MG63 (cell line): ENCODE measurements at places on chromosomes 2 and 18.

DNA sequence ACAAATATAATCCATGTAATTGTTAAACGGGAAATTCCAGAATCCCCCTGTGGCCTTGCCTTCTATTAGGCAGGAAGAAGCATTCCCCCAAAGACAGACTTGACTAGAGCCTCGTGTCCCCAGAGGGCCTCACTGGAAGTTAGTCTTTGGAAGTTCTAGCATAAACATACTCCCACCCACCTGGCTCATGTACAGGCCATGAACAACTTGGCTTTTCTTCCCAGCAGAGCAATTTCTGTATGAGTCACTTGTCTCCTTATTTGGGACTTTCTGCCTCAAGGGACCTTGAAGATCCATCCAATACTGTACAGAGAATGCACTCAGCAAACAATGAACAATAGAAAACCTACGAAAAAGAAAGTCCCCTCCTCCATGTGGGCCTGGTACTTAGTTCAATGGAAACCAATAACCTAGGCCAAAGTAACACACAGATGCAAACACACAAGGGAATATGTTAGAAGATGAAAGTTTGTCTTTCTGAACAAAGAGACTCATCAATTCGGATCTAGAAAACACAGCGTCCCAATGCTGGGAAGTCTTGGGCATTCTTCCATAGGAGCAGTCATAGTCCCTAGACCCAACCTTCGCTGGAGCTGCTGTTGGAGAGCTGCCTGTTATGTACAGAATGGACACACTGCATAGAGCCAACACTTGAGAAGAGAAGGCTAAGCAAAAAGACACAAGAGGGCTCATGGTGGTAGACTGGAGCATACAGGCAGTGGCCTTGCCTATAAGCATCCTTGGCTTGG, 303.5 kb downstream of the HRH4 start:
- DNase-seq: peak; percentile 78

GRCh38 chr2:14737201-14737600, 104.7 kb downstream of the LRATD1 start:
- no peak for DNase-seq

GRCh38 chr2:129882476-129882875, 97.0 kb upstream of the RAB6C start:
- DNase-seq: no peak

- no peak for DNase-seq
These were observed 43.8 kb upstream of the FN1 start for GRCh38 chr2:215479536-215480240.

GRCh38 chr18:62420151-62420512, 95.0 kb downstream of the TNFRSF11A start:
- DNase-seq: peak; percentile 12

DNA sequence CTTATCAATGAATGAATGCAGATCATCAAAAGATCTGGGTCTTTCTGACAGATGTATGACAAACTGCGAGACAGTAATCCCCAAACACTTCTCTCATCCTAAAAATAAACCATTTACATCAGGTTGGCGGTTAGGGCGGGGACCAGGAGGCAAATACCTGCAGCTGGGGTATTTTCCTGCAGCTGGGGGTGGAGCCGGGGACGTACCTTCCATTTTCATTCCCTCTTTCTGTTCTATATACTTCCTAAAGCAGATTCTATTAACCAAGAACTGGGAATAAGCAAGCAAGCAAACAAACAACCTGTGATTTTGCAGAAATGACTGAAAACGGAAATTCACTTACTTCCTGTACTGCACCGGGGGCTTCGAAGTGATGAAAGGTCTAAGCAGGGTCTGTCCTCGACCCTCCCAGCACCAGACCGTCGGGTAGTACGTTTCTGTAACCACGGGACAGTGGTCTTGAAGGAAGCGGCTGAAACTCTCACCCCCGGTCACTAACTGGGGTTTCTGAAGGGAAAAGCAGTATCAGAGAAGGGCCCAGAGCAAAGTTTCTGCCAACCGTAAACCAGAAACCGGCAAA, 1.2 kb downstream of the ABHD3 start:
- DNase-seq: no peak

DNA sequence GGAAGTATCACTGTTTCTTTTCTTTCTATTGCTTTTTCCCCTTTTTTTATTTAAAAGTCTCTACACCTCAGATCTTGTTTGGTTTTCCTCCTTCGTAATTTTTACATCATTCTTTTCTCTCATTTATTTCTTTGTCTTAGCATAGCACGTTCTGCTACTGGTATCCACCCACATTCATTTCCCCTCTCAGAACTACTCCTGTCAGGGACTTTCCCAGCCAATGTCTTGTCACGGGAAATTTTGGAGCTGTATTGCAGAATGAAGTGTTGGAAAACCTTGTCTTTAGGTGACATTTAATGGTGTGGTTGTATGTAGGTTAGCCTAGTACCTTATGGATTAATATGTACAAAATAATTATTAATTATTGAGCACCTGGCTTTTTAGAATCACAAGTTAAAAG, 34.0 kb downstream of the TTLL4 start:
- DNase-seq: no peak

GRCh38 chr2:178286636-178287035, 92.3 kb downstream of the OSBPL6 start:
- no peak for DNase-seq

DNA sequence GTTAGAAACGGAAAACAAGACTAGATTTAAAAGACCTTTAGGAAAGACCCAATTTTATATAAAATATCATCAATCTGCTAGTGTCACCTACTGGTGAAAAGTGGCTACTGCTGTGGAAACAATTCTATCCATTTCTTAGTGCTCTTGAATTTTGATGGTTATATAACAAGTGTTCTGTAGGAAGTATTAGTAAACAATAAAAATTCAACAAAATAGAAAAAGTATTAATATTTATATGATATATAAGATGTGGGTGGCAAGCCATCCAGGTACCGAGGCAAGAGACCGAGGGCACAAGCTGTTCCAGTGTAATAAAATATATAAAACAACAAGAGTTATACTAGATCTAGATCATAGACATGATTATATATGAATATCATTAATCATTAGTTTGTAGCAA, 6.2 kb upstream of the TMEM87B start:
- no peak for DNase-seq

DNA sequence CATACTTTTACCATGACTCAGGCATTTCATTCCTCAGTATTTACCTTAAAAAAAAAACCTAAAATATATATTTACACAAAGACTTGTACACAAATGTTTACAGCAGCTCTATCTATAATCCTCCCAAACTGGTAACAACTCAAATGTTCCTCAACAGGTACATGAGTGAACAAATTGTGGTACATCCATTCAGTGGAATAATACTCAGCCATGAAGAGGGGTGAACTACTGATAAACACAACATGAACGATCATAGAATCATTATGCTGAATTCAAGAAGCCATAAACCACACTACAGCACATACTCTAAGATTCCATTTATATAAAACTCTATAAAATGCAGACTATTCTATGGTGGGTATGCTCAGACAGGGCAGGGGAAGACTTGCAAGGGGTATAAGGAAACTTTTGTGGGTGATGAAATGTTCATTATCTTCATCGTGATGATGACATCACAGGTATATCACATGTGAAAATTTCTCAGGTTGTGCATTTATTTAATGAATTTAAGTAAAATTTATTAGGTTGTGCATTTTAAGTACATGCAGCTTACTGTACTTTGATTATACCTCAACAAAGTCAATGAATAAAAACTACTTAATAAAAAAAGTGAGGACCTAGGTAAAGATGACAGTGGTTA, 24.7 kb upstream of the DUSP2 start:
- DNase-seq: no peak

- DNase-seq: no peak
These were observed 24.1 kb downstream of the MROH2A start for GRCh38 chr2:233802132-233802815.

DNA sequence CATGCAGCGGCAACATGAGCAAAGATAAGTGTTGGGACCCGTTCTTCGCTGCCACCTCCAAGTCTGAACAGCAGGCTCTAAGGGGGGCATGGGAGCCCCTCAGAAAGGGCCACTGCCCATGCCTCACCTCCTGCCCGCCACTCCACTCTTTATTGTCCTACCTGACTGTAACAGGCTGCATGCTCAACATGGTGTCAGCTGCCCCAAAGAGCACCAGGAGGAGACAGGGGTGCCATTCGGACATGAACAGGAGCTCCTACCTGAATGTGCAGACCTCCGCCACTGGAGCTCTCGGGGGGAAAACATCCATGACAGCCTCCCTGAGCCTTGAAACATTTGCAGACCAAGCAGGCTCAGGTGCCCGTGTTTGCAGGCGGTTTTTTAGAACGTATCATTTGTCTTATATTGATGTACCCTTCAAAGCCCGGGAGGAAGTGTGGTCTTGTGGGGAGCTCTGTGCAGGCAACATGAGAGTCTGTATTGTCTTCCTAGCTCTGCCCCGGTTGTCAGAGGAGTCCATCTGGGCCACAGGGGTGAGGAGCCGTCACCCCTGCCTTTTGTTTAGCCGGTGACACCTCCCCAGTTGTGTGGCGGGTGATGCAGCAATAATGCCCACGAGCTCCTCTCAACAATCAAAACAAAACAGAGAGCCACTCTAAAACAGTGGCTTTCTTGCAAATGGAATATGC, 35.1 kb upstream of the CD8A start:
- no peak for DNase-seq
